ENCODE measurements at places on chromosomes 4 and X.

DNA sequence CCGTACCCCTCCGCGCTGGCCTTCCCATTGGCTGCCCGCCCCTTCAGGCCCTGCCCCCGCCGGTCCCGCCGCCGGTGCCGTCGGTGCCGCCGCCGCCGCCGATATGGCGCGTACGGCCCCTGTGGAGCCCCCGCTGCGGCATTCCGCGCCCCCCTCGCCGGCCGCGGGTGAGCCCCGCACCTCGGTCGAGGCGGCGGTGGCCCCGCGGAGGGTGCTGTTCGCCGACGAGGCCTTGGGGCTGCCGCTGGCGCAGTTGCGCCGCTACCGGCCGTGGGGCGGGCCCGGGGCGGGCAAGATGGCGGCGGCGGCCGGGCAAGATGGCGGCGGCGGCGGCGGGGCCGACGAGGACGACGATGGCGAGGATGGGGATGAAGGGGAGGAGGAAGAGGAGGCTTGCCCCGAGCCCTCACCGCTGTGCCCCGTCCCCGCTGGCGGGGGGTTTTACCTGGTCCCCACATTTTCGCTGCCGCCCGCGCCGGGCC, at the start of gene PPP1R3F:
PPP1R3F (plus strand) TSS at position 27 of the 482 bp plus-strand sequence; CDS start at position 104, 77 bp downstream.
- no peak for DNase-seq

DNA sequence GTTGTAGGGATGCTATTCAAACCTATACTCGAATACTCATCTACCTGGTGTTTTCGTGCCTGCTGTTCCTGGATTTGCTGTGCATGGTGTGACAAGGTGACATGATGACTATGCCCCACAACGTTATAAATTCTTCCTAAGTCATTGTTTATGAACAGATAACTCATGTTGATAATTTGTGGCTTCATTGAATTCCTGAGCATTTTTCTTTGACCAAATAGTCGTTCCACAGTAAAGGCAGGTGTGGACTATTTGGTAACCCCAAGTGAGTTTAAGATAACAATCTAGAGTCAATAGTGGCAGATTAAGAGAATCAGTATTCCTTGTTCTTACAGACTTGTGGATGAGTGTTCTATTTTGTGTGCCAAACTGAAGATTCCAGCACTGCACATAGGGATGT, 59.9 kb downstream of the SNX25 start:
- DNase-seq: no peak

DNA sequence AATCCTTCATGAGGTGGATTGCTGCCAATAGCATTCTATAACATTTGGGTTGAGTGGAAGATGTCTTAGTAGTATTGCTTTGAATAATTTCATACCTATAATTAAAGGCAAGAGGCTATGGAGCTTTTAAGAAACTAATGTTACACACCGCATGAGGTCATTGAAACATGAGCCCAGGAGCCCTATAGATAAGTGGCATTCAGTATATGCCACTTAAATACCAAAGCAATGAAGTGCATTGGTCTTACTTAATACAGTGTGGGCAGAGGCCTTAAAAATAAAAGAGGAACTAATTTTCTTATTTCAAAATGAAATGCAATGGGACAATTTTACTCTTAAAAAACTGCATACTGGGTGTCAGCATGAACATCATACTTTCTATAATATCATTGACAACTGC, 47.5 kb downstream of the SPATA18 start:
- DNase-seq: no peak

DNA sequence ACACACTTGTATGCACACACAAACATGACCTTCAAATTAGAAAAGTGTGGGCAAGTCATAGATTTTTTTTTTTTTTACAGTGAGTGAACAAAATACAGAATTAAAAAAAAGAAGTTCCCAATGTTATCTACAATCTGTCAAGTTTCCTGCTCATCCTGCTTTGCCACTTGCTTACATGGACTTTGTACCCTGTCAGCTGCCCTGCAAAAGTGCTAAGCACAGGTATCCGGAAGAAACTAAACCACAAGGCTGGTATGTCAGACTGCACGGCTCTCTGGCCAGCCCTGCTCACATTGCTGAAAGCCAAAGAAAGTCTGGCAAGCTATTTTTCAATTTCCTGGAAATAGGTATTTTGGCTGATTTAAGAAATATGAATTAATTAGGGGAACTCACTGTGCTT, 38.9 kb upstream of the BCLAF3 start:
- DNase-seq: no peak

DNA sequence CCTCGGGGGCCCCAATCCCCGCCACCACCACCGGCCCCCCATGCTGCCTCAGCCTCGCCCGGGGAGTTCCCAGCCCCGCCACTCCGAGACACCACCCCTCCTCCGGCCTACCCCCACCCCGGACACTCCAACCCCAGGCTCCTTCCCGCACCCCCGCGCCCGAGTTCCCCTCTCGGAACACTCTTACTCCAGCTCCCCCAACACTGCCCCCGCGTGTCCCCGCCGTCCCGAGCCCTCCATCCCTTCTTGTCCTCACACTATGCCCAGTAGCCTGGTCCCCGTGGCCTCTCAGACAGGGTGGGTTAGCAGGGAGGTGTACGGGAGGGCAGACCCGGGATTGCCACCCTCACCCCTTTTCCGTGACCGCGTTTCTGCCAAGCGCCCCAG, 276.1 kb downstream of the BCOR start:
- DNase-seq: no peak

- DNase-seq: no peak
Measured at GRCh38 chr4:86974551-86974994, 39.8 kb downstream of the AFF1 start.

DNA sequence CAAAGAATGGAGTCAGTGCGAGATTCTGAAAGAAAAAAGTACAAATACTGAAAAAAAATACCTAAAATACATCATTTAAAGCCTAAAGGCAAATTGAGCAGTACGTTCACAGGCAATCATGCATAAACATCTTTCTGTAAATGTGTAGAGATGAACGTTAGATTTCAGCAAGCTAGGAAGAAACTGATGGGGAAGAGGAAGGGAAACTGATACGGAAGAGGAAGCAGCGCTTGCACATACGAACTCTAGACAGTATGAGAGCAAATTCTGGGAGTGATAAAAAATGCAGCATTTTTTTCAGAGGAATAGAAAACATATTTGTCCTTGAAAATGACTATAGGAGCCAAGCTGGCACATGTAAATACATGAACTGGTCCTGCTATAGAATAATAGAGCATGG, 9.4 kb downstream of the ANKRD50 start:
- no peak for DNase-seq

DNA sequence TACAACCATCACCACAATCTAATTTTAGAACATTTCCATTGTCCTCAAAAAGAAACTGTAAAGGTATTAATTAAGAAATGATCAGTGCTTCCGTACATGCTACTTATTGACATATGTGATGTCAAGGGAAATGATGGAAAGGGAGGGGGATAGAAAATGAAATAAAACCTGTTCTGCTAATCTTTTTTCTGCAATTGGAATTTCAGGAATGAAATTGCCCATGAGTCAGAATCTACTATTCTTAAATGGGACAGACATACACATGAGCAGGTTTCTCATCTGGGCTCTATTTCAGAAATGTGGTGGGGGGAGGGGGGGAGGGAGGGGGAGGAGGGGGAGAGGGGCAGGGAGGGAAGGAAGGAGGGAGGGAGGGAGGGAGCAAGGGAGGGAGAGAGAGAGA, 91.0 kb downstream of the SHROOM4 start:
- DNase-seq: no peak

DNA sequence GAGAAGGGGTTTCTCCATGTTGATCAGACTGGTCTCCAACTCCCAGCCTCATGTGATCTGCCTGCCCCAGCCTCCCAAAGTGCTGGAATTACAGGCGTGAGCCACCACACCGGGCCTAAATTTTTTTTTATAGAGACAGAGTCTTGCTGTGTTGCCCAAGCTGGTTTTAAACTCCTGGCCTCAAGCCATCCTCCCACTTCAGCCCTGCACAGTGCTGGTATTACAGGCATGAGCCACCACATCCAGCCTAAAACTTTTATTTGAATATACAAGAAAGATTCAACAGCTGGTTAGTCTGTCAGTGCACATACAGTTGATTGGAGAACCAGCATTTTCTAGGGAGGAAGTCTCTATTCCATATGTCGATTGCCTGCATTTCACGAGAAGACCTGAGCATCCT, 91.2 kb downstream of the LRP2BP start:
- no peak for DNase-seq

GRCh38 chr4:106864231-106864630, 171.9 kb downstream of the DKK2 start:
- DNase-seq: no peak

DNA sequence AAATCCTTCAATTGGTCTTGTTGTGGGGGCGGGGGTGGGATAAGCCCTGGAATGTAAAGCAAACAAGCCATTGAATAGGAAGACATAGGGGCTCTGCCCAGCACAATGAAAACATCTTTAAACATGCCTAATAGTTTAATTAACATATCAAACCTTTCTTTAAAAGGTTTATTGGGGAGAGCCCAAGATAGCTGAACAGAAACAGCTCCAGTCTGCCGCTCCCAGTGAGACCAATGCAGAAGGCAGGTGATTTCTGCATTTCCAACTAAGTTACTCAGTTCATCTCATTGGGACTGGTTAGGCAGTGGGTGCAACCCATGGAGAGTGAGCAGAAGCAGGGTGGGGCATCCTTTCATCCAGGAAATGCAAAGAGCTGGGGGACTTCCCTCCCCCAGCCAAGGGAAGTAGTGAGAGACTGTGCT, 327.2 kb upstream of the CNKSR2 start:
- no peak for DNase-seq

DNA sequence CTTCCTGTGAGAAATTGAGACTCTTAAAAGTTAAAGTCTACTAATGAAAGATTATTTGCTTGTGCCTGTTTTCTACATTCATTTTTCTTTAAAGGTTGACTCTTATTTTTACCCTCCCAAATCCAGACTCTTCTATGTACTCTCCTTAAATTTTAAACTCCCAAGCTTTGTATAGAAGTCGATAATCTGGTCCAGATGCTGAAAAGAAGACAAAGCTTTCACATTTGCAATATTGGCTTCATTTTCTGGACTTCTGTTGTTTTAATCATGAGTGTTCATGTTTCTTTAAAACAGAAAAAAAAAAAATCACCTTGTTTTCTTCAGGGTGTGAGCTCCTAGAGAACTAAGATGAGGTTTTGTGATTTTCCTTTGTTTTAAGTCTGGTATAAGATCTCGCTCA, 53.2 kb upstream of the TBC1D14 start:
- no peak for DNase-seq

GRCh38 chrX:13373431-13374187, 53.8 kb upstream of the ATXN3L start:
- DNase-seq: no peak

DNA sequence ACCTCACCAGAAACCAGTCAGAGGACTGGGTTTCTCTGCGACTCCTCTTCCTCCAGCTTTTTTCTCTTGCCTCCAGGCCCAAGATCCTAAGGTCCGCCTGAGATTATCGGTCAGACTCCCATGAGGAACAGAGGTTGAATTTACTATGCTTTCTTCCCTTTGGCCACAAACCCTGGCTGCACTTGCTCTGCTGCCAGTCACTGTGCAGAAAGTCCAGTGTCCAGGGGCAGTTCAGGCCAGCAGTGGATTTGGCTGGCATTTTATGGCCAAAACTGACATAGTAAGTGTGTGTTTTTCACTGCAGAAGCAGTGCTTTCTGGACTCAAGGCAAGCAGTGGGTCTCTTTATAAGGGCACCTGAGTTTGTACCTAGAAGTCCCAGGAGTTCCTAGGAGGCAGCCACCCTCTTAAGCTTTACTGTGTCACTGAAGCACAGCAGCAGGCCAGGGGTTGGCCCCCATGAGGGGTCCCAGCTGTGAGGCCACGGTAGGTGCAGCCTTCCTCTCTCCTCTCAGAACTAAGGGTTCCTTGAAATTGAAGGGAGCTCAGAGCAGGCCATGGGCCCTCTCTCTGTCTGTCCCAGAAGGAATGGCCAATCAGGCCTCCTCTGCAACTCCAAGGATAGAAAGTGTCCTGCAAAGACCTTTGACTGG, 3.4 kb downstream of the RTL5 start:
- DNase-seq: no peak

DNA sequence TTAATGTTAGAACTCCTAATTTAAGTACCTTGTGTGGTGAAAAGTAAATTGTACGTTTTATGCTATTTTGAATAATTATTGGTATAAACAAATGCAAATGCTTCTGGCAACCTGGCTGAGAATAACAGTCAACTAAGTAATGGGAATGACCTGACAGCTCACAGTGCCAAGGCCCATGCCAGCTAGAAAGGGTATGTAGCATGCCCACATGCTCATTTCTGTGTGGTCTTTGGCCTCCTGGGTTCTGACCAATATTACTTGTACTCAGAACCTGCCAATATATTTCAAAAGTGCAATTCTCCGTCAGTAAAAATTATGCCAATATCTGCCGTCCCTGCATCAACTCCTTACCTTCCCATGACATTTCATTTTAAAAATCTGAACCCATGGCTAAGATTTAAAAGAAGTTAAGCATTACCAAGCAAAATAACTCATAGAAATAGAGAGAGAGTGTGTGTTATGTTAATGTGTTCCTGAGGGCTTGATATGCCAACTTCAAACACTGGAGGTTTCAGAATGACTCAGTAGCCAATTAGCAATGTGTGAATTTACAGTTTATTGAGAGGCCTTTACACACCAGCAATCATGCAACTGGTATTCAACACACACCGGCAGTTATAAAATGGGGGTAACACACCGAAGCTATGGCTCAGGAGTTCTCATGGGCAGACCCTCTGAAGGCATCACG, 820.8 kb downstream of the FSTL5 start:
- DNase-seq: no peak

- no peak for DNase-seq
Measured at GRCh38 chr4:56656346-56656643, 24.8 kb downstream of the HOPX start.

DNA sequence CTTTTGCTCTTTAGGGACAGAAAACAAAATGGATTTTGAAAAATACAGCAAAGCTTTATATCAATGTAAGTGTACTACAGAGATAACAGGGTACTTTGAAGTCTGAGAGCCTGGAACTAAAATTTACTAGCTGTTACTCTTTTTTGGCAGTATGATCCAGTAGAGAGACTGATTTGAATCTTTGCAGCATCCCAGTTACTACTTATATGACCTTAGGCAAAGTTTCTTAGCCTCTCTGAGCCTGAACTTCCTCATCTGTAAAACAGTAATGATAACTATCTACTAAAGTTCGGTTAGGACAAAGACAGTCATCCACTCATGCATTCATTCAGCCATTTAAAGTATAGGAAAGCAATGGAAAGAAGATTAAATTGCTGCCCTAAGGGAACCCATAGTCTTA, 10.1 kb downstream of the BRWD3 start:
- no peak for DNase-seq

Data from cerebellar nuclear complex (tissue), 1 donor.